ENCODE measurements at places on chromosomes 6 and 20.

DNA sequence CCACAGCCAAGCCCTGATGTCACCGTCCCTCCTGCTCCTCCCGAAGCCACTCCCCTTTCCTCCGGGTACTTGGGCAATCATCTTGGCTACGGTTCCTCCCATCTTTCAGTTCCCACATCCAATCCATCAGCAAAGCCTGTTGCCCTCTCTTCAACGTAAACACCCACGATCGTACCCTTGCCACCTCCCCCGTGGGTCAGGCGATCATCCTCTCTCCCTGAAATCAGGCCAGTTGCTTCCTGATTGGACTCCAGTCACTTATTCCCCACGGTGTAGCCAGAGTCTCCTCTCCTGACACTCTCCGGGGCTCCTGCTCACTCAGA, 44.5 kb downstream of the SULF2 start:
- no peak for DNase-seq

DNA sequence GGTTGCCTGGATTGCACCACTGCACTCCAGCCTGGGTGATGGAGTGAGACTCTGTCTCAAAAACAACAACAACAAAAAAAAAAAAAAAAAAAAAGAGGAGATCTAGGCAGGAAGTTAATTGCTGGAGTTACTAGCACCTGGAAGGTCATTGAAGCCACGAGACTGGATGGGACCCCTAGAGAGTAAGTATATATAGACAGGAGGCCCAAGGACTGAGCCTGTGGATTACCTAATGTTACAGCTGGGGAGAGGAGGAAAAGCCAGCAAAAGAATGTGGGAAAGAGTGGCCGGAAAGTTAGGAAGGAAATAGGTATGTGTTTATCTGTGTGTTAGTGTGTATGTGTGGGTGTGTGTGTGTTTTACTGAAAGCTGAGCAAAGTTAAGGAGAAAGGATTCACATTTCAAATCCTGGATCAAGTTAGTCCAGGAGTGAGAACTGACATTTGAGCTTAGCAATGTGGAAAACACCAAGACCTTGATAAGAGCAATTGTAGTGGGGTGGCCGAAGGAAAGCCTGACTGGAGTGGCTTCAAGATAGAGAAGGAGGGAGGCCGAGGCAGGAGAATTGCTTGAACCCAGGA, 38.4 kb downstream of the ANKRD6 start:
- DNase-seq = no peak

GRCh38 chr6:36544228-36544627, 3.1 kb downstream of the STK38 start:
- DNase-seq = no peak

DNA sequence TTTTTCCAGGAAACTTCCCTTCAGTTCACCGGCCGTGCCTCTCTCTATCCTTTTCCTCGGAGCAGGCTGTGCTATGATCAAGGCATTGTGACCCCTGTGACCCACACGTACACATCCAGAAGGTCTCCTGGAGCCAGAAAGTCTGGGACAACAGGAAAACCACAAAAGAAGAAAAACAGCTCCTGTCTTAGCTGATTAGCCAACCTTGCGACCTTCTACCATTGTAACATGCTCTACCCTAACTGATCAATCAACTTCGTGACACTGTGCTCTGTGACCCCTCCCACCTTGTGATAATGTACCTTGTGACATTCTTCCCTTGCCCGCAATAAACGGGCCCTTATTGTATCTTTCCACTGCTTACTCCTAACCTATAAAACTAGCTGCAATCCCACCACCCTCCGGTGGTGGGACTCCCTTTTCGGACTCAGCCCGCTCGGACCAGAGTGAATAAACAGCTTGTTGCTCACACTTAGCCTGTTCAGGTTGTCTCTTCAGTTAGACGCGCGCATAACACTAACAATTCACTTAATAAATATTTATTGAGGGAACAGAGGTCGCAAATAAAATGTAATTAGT, 24.2 kb downstream of the ZNF311 start:
- DNase-seq = no peak

- DNase-seq = no peak
Measured at GRCh38 chr20:57464642-57465211, 60.2 kb downstream of the CTCFL start.

DNA sequence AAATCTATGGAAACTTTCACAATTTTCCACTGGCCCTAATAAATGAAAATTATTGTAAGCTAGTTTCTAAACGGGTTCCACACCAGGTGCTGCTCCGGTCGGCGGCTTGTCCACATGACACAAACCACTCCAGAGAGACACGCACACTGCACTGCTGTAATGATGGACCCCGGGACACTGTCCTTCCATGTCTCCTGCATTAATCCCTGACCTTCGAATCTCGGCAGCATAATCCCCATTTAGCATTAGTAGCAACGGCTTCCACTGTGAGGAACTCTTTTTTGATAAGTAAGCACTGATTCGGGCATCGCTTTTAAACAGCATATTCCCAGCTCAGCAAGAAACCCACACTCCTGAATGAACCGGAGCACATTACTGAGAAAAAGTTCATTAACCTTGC, 43.5 kb downstream of the INSM1 start:
- DNase-seq = no peak

GRCh38 chr6:41693281-41694240, 41.8 kb downstream of the TFEB start:
- no peak for DNase-seq

DNA sequence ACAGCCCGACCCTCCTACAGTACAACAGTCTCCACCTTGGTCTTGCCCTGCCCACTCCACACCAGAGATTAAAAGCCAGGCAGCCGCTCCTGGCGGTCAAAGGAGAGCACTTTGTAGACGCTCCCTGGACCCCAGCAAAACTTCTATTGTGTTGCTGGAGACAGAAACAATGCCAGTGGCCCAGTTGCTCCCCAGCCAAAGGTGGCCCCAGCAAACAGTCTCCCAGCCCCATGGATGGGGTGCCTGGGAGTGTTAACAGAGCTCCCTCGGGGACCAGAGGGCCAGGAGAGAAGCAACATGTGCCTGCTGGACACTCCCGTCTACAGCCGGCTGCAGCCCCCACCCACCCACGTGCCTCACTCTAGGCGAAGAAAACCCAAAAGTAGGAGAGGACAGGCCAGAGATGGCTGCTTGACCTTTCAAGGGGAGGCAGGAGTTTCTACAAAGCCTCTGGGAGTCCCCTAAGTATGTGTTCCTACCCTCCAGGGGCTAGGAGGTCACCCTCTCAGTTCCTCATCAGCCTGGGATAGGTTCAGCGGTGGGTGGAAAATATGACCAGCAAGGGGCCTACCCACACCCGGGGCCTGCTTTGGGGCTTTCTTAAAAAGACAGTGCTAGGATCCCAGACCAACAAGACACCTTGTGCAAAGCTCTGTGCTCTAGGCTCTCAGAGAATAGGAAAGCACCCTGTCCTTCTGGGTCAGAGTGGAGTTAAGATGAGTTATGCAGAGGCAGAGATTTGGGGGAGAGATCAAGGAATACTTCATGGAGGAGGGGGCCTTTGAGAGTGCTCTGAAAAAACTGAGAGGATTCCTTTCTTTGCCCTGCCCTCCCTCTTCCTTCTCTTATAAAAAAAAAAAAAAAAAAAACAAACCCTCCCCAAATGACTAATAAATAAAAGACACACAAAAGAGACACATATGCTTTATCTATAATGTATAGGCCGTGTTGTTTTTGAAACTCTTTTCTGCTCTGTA, 19.0 kb upstream of the PREX1 start:
- no peak for DNase-seq

DNA sequence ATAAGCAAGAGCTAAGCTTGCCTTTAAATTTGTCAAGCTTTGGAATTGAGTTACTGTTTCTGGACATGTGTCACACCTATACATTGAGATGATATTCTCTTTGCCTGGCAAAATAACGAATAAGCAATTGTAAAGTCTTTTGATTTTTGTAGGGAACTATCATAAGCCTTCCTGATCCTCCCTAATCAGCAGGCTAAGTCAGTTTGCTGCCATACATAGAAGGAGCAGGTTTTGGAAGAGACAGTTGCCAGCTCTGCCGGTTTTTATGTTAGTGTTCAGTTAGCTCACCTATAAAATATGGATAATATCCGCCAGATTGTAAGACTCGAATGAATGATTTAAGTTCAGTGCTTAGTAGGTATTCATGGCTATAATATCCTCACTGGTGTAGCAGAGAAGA, 34.4 kb upstream of the BCAS1 start:
- DNase-seq = no peak

GRCh38 chr20:44033344-44033743, 118.7 kb downstream of the TOX2 start:
- no peak for DNase-seq

GRCh38 chr6:123875784-123876183, 72.1 kb downstream of the NKAIN2 start:
- DNase-seq = no peak

- no peak for DNase-seq
Measured at GRCh38 chr20:33733654-33734576, 2.1 kb downstream of the ZNF341 start.

- no peak for DNase-seq
Measured at GRCh38 chr6:155411154-155412052, 44.2 kb downstream of the NOX3 start.

GRCh38 chr6:30884521-30885480, 482 bp downstream of the DDR1 start:
- no peak for DNase-seq

DNA sequence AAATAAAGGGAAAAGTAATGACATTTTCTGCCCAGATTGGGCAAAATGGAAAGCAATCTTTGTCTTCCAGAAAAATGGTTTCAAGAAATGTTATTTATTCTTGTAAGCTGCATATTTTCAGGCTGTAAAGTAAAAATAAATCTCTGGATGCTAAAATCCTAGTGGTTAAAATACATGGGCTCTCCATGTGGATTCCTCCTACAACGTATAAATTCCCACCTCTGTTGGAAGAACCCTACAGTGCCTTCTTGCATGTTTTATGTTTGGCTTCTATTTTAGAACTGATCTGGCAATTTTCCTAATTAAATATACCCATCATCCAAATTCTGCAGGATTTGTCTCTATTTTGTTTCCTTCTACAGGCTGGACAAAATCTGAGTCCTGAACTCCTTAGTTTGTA, 528.9 kb downstream of the COL12A1 start:
- no peak for DNase-seq

DNA sequence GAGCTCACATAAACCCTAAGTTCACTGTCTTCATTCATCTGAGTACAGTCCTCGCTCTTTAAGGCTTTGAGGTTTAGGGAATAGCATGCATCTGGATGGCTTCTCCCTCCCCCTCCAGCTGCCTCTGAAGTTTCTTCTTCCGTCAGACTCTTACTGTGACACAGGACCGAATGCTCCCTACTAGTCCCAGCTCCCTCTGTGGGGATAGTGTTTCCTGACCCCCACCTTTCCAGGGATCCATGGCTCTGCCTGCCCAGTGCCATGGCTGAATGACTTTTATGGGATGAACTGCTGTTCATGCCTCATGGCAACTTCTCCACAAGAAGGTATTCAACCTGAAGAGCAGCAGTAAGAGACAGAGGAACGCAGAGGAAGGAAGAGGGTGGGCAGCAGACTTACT, 79.8 kb upstream of the EMILIN3 start:
- no peak for DNase-seq

DNA sequence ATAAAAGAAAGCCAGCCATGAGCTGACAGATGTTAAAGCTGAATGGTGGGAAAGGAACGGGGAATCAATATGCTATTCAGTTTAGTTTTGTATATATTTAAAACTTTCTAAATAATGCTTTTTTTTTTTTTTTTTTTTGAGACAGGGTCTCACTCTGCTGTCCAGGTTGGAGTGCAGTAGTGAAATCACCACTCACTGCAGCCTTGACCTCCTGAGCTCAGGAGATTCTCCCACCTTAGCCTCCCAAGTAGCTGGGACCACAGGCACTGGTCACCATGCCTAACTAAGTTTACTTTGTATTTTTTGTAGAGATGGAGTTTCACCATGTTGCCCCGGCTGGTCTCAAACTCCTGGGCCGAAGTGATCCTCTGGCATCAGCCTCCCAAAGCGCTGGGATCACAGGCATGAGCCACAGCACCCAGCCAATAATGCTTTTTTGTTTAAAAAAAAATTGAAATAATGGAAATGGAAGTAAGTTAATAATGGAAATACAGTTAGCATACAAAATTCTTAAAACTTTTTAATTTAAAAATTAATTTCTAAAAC, 19.1 kb downstream of the EPB41L2 start:
- DNase-seq = no peak

- no peak for DNase-seq
Measured at GRCh38 chr6:6230286-6230685, 90.2 kb downstream of the F13A1 start.

Measured in stimulated activated CD4-positive, alpha-beta T cell treated with anti-CD3 and anti-CD28 coated beads, Interleukin-15, amount 100 ng/mL, for 1 hour (primary cell).